Endothelial cell of umbilical vein (primary cell): ENCODE measurements at places on chromosomes 2 and 18. TPM values are rescaled to one million over a fixed set of nuclear protein-coding genes. Genes with fewer than 3 reads are reported as not detected.
A peak's percentile ranks its signal among the peaks of the same experiment; 100 is the strongest.

- no peak for DNase-seq
Measured at GRCh38 chr18:59272221-59272888, 899 bp downstream of the RAX start.

The TNFAIP6 gene
- polyA plus RNA-seq, result not detected in 2 replicates

GRCh38 chr2:178109813-178110212 is 2.4 kb upstream of the RBM45 start:
- DNase-seq, result peak; percentile 53

- no peak for DNase-seq
Measured at GRCh38 chr2:50455351-50455939, 576.5 kb downstream of the NRXN1 start.

- no peak for DNase-seq
Measured at GRCh38 chr18:69617408-69617807, 216.7 kb downstream of the DOK6 start.

DNA sequence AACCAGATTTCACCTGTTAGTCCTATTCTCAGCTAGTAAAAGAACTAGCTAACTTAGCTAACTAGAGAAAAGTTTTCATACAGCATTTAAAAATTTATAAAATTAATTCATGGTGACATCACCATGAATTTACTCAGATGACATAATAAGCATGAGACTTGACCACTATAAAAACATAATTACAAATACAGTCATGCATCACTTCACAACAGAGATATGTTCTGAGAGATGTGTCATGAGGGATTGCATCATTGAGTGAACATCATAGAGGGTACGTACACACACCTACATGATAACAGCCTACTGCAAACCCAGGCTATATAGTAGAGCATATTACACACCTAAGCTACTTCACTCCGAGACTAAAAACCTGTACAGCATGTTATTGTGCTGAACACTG is 481.3 kb upstream of the CHAC2 start:
- no peak for DNase-seq

The BIRC6 gene
- polyA plus RNA-seq, result 34.2 and 38.0 TPM in 2 replicates

DNA sequence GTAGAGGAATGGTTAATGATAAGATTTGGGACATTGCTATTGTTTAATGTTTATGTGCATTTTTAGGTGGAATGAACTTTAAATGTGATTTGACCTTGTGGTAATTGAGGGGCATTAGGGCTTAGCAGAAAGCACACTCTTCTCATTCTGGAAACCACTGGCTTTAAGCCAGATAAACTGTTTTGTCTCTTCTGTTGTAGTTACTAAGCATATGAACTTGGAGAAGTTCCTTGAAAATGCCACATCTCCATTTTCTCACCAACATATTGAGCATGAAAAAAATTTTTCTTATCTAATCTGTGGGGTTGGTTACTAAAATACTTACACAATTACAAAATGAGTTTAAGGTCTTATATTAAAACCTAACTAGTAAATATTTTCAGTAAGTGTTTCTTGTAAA is 70.8 kb upstream of the FSHR start:
- no peak for DNase-seq

The GALNT13 gene
- 0.06 TPM in 2 replicates for polyA plus RNA-seq

DNA sequence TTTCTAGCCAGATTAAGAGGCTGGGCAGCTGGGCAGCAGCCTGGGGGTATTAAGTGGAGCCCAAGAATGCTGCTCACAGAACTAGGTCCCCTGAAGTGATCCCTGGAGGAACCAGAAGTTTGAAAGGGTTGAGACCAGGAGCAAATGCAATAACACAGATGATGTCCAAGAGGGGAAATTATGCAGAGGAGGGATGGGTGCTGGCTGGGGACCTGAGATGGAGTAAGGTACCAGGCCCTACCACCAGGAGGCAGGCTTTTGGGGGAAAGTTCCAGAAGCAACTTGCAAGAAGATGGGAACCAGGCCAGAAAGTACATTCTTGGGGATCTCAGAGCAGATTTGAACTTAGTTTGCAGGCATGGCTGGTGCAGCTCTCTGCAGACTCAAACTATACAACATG is 175.1 kb downstream of the NCK2 start:
- DNase-seq, result peak; percentile 36

DNA sequence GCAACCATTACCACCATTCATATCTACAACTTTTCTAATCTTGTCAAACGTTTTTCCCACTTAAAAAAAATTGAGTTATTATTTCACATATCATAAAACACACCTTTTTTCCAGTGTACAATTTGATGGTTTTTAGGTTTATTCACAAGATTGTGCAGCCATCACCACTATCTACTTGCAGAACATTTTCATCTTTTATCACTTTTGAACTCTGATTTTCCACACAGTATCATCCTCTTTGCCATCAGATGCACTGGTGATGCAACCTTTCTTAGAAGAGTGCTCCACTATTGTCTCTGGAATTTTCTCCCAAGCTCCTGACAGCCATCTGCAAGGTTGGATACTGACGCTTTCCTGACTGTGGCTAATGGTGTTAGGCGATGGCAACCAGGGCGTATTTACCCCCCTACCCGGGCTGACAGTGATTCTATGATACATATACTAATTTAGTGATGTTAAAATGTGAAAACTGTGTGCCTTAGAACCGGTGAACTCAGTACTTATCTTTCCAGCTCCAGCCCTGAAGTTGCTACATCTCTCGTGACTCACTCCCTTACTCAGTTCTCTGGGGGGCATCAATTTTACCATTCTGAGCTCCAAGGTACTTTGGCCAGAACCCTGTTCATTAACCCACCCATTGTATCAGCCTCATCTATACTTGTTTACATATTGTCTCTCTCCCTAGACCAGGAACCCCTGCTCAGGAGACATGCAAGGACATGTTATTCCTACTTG is 105.4 kb upstream of the SPRED2 start:
- no peak for DNase-seq

- no peak for DNase-seq
Measured at GRCh38 chr2:169659320-169659719, 34.9 kb downstream of the CFAP210 start.

DNA sequence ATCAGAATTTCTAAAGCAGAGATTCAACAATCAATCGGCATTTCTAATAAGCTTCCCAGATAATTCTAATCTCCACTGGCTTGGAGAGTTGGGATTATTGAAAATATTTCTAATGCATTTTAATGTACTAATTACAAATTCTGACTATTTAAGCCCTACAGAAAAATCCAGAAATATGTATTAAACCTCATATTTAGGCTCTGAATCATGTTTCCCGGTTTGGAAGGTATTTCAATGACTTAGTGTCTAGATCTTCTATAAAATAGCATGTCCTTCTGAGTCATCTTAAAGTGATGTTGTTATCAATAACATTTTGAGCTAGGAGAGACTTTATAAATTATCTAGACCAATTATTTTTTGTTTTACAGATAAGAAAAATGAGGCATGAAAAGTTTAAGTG is 258.8 kb upstream of the NRXN1 start:
- DNase-seq, result peak; percentile 19

The GALNT5 gene
- polyA plus RNA-seq, result not detected in 2 replicates

- no peak for DNase-seq
Measured at GRCh38 chr18:58287353-58288274, 243.6 kb downstream of the NEDD4L start.

GRCh38 chr2:149329489-149330126 is 779 bp upstream of the LYPD6 start:
- peak; percentile 59 for DNase-seq

GRCh38 chr2:237097326-237097910 is 11.7 kb downstream of the COPS8 start:
- DNase-seq, result peak; percentile 25

- no peak for DNase-seq
Measured at GRCh38 chr2:191696001-191696400, 18.1 kb downstream of the NABP1 start.

The INO80C gene
- 41.4 and 43.4 TPM in 2 replicates for polyA plus RNA-seq

The RAD51AP2 gene
- polyA plus RNA-seq, result not detected in 2 replicates

- peak; percentile 49 for DNase-seq
Measured at GRCh38 chr2:40096360-40096759, 317.3 kb upstream of the THUMPD2 start.

- DNase-seq, result no peak
Measured at GRCh38 chr2:174052584-174052976, 87.4 kb upstream of the SP3 start.

The TMEM200C gene
- not detected in 2 replicates for polyA plus RNA-seq

- DNase-seq, result no peak
Measured at GRCh38 chr18:6031442-6031841, 136.1 kb upstream of the TMEM200C start.

DNA sequence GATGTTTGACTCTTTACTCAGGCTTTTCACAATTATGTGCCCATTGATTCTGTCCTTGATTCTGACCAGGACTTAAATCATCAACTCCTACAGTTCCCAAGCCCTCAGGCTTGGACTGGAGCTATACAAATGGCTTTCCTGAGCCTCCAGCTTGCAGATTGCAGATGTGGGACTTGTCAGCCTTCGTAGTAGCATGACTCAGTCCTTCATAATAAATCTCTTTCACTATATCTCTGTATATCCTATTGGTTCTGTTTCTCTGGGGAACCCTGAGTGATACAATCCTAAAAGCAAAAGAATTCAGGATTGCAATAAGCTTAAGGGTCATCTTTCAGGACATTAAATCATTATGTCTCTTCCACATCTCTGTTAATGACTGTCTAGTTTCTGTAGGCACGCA is 356.6 kb downstream of the RIT2 start:
- DNase-seq, result no peak

The BARD1 gene
- 5.6 and 9.1 TPM in 2 replicates for polyA plus RNA-seq

DNA sequence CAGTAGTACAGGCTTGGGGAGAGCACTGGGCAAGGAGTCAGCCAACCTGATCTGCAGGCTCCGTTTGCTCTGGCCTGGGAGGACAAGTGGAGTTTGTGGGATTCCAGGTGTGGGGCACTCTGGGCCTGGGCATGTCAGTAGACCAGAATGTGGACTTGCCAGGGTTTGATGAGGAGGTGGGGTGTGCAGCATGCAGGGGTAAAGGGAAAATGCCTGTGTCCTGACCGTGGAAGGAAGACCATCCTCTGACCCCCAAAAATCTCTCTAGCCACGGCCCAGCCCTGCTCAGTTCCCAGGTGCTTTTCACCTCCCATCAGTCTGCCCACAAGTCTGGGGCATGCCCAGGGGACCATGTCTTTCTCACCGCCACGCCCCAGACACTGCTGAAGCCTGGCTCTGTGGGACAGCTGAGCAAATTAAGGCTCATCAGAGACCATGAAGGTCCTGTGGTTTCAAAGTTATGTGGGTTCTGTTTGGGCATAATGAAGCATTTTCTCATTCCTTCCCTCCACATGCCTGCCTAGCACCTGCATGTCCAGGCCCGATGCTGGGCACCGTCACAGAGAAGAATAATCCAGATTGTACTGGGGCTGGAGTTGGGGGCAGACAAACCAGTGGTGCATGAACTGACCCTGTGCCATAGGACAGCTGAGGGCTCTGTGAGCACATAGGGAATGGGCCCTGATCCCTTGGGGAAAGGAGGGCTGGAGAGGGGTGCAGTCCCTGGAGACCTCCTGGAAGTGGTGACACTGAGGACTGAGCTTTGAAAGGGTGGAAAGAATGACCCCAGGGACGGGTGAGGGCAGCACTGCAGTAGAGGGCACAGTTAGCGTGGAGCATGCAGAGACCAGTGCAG is 6.5 kb upstream of the KCNF1 start:
- DNase-seq, result no peak

DNA sequence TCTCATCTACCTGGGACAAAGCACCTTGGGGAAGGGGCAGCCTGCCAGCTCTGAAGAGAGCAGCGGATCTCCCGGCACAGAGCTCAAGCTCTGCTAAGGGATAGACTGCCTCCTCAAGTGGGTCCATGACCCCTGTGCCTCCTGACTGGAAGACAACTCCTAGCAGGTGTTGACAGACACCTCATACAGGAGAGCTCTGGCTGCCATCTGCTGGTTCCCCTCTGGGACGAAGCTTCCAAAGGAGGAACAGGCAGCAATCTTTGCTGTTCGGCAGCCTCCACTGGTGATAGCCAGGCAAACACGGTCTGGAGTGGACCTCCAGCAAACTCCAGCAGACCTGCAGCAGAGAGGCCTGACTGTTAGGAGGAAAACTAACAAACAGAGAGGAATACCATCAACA is 549.9 kb upstream of the LRATD1 start:
- DNase-seq, result no peak

DNA sequence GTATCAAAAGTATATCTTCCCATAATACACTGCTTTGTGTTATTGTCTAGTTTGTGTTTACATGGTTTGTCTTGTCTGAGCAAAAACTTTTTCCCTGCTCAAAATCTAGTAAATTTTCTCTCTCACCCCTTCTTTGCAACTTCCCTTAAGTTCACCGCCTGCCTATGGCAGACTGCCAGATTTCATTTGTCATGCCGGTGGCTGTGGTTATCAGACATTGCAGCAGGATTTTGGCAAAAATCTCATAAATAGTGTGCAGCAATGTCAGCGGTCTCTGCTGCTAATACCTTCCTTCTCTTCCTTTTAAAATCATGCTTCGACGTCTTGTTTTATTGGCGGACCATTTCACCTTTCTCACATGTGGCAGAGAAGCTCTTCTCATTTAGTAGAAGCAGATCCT is 45.6 kb upstream of the TMEM178A start:
- peak; percentile 85 for DNase-seq

The CGREF1 gene
- 2.7 and 2.9 TPM in 2 replicates for polyA plus RNA-seq

The CD8B gene
- polyA plus RNA-seq, result not detected in 2 replicates

The UGT1A10 gene
- not detected in 2 replicates for polyA plus RNA-seq

DNA sequence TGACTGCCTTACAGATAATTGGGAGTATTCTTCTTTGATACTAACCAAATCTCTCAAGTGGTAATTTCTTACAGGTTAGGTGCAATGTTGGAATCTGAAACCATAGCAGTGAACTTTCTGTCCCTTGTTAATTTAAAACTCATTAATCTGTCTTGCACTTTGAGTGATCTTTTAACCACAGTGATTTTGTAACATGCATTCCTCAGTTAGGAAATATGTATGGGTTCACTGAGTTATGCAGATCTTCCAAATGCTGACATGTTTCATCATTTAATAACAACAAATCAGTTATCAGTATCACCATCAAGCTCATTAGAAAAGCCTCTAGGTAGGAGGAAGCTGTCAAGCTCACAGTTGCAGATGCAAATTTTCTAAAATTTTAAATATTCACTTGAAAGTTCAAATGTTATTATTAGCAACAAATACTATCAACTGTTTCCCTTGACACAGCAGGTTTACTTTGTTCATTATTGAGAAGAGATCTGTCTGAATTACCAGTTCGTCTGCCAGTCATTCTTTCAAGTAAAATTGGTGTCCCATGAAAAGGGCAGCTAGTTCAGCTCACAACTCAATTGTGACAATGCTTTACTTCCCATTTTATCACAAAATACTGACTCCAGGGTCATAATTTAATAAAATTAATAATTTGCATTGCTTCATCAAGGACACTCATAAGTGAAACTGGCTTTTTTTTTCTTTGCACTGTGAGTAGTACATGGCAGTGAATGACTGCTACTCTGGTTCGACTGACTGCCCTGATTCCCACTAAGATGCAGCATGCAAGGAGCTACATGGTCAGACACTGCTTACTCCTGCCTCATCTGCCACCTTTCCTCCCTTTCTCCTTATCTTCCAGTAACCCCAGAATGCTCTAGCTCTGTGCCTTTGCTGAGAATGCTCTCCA is 31.6 kb downstream of the SUCLG1 start:
- DNase-seq, result no peak

DNA sequence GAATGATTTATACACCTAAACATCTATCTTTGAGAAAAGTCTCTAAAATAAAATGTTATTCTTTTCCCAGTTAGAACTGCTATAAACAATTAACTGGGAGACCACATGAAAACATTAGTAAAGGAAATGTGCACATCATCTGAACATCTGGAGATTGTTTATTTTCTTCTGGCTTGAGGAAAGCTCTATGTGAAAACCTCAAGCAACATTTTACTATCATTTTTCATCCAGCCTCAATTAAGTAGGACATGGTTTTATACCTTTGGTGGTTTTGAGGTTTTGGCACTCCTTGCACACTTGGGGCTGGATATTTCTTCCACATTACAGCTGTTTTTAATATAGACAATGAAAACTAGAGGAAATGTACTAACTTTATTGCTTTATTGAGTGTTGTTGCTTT is 609.5 kb upstream of the SLC8A1 start:
- DNase-seq, result peak; percentile 12
